ENCODE measurements at places on chromosomes 6 and 20.

- DNase-seq = no peak
Measured at GRCh38 chr6:69936674-69937363, 70.5 kb downstream of the COL19A1 start.

GRCh38 chr6:160188773-160189172, 67.2 kb downstream of the SLC22A1 start:
- no peak for DNase-seq

DNA sequence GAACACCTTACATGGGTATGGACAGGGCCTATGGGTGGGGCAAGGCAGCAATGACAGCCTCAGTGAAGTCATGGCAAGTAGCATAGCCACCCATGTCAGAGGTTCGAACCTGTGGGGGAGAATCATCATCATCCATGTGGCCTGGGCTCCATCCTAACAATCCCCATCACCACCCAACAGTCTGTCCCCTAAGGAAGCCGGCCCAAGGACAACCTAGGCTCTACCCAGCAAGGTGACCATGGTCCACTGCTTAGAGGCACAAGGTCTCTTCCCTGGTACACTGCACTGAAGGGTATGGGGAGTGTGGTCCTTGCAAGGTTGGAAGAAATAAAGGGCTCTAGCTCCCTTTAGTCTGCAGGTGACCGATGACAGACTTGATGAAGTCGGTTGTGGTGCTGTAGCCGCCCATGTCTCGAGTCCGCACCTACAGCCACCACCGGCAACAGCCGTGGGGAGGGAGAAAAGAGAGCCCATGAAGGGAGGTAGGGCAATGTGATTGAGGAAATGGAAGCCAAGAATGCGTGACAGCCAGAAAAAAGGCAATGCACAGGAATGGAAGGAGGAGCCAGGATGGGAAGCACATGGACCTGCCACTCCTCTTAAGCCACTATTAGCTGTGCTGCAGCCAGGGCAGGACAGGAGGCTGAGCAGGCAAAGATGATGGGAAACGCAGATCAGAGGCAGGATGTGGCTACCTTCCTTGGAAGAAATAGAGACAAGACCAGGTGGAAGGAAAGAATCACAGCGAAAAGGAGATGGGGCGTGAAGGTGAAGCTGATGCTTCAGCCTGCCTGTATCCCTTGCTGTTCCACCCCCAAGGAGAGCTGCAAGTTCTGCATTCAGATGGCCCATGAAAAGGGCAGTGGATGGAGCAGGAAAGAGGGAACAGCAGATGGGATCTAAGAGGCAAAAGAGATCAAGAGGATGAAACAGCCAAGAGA, 5.3 kb downstream of the IDH3B start:
- no peak for DNase-seq

DNA sequence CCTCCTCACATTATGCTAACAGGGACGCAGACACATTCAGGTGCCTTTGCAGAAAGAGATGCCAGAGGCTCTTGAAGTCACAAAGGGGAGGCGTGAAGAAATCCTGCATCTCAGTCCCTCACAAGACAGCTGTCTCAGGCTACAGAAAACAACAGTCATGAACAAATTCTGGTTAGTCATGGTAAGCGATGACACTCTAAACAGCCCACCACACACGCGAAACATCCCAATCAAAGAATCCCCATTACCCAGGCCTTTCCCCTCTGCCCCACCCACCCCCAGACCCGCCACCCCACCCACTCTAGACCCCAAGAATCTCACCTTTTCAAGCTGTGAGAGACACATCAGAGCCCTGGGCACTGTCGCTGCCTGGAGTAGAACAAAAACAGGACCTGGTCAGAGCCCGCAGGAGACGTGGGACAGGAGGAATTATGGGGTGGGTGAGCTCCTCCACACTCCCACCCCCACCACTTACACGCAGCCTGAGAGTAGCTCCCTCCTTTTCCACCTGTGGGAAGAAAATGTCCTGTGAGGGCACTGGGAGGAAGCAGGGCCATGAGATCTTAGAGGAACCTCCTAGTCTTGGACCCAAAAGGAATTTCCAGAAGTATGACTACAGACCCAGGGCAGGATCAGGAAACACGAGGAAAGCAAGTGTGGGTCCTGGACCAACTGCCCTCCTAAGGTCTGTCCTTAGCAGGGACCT, 2.7 kb downstream of the HLA-B start:
- DNase-seq = no peak

DNA sequence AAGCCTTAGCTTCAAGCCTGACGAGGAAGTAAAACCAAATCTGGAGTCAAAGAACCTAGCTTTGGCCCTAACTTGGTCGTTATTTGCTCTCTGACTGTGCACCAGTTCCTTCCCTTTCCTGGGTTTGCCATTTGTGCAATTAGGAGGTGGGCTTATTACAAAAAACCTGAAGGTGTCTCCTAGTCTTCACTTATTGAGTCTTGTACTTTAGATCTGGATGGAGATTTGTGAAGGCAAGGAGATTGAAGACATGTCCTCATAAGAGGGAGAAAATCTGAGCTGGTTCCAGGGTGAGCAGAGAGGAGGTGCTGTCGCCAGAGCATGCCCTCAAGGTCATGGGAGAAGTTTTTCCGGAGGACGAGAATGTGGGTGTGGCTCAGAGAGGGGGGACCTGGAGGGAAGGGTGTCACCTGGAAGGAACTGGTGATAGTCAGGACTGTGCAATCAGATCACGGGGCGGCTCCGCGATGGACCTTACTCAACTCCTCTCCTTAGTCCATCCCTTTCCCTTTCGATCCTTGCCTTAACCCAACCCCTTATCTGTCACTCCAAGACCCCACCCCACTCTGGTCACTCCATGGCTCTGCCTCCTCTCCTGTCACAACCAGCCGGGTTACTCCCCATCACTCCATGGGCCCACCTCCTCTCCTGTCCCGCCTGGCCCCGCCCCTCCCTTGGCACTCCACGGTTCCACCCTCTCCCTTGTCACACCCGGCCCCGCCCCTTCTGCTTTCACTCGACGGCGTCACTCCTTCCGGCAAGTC, 588 bp upstream of the ACSS2 start:
- DNase-seq = no peak
